ENCODE measurements at places on chromosomes 5 and 9.

- DNase-seq = no peak
These were observed 8.1 kb upstream of the TENT4A start for GRCh38 chr5:6705088-6705487.

- DNase-seq = no peak
These were observed 33.5 kb upstream of the UBAC1 start for GRCh38 chr9:135994501-135995192.

GRCh38 chr5:179837076-179838011, 16.6 kb downstream of the SQSTM1 start:
- no peak for DNase-seq

GRCh38 chr5:153797484-153797883, 241.2 kb downstream of the FAM114A2 start:
- DNase-seq = no peak

- no peak for DNase-seq
These were observed 167.2 kb downstream of the PAX5 start for GRCh38 chr9:36866840-36867239.

DNA sequence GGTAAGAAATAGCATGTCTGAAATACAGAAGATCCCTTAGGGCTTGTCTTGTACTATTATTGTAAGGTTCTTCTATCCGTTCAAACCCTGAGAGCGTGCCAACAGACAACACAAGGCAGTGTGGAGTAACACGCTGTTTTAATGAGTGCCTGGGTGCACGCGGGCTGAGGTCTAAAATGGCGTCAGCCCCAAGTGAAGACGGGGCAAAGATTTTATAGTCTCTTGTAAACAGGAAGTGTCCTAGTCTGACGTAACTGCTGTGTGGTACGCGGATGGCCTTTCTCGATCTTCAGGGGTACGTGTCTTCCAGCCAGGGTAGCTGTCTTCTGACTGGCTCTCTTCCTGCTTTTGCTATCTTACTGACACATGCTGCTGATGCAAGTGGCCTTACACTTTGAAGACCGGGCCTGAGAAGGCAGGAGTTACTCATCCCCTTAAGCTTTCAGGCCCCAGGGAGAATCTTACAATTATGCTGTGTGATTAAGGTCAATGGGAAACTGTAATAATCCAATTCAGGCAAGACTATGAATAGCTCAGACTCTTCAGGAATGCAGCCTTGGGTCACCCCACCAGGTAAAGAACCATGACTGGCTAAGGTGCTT, 1812.0 kb upstream of the CDH9 start:
- no peak for DNase-seq

- no peak for DNase-seq
These were observed 70.5 kb downstream of the IRX2 start for GRCh38 chr5:2680979-2681378.

DNA sequence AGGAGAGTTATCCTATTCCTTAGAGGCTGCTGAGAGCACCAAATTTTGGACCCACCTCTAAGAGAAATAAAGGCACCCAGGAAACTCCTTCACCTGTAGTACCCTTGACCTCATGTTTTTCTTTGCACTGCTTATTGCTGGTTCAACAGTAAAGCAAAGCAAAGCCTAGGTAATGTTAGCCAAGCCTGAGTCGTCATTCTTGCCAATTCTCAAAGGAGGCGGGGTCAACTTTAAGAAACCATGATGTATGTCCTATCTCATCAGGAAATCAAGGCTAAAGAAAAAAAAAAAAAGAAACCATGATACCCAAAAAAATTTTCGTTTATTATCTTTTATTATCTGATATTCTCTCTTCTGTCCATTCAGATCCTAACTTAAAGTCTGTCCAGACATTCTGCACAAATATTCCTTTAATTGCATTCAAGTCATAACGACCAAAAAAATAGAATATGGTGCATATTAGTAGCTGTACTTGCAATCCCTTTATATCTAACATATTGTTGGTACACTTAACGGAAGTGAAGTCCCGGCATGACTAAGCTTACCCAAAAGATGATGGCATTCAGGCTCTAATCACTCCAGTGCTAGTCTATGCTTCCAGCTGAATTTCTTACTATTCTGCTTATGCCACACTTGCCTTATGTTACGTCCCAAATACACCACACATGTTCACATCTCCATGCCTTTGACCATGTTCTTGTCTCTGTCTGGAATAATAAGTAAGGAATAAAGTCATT, 1.8 kb downstream of the AUH start:
- peak; percentile 42 for DNase-seq

- DNase-seq = no peak
These were observed 19.9 kb downstream of the SEMA6A start for GRCh38 chr5:116554764-116555163.

DNA sequence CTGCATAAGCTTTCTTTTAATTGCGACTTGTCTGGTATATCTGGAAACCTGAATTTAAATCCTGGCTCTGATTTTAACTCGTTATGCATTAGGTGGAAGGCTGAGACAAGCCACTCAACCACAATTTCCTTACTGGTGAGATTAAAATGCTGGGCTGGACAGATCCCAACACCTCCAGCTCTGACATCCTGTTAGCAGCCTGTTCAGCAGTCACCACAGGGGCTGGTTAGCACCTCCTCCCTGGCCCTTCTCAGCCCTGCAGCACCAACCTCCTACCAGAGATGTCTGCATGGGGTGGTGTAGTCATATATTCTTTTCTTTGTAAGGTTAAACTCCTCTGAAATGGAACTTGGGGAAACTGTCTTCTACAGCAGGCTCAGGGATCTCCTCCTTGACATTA, 156.5 kb upstream of the NFIL3 start:
- DNase-seq = no peak

DNA sequence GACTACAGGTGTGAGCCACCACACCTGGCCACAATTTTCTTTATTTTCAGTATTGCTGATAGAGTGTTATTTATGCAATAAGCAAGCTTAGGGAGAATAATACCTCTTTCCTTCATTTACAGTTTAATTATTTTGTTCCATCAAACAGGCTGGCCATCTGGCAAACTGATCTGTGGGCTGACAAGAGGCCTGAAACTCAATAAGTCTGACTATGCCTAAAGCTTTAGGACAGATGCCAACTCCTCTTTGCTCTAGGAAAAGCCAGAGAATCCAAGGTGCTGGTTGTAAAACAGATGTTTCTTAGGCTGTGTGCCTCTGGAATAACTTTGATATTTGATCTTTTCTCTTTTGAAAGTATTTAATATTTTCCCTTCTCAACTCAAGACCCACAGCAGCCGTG, 98.4 kb downstream of the TARS1 start:
- no peak for DNase-seq

DNA sequence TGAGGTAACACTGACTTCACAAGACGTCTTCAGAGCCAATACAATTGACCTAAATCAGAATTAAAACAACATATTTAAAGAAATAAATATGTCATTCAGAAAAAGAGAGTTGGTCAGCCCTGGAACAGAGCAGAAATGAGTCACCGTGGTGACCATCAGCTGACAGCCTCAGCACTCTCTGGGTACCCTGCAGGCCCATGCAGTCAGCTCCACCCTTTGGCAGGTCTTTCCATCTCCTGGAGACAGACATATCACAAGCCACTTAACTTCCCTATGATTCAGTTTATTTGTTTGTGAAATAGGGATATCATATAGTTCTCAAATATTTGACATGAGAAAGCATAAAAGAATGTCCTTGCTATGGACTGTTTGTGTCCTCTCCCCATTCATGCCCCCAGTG, 151.6 kb upstream of the MEF2C start:
- DNase-seq = no peak

GRCh38 chr9:124869466-124869985, 7.6 kb downstream of the ARPC5L start:
- peak; percentile 53 for DNase-seq

DNA sequence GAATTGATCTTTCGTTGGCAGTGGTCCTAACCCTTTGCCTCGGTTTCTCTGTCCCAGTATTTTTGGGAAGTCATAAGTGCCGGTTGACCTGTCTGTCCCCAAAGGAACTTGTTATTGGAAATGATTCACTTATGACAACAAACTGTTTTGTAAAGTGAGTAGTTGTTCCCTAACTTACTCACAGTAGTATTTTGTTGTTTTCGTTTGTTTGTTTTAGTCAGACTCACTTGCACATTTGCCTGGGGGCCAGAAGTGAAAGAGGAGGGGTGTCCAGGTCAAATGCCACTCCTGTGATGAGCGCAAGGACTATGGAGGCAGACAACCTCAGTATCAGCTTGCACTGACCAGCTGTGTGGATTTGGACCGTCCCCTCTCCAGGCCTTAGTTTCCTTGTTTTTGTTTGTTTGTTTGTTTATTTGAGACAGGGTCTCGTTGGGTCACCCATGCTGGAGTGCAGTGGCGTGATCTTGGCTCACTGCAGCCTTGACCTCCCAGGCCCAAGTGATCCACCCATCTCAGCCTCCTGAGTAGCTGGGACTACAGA, 47.3 kb downstream of the ANKRD55 start:
- DNase-seq = no peak

- no peak for DNase-seq
These were observed 40.6 kb downstream of the ARHGAP26 start for GRCh38 chr5:142810743-142811290.

- no peak for DNase-seq
These were observed 3.0 kb upstream of the ETF1 start for GRCh38 chr5:138545919-138546562.

DNA sequence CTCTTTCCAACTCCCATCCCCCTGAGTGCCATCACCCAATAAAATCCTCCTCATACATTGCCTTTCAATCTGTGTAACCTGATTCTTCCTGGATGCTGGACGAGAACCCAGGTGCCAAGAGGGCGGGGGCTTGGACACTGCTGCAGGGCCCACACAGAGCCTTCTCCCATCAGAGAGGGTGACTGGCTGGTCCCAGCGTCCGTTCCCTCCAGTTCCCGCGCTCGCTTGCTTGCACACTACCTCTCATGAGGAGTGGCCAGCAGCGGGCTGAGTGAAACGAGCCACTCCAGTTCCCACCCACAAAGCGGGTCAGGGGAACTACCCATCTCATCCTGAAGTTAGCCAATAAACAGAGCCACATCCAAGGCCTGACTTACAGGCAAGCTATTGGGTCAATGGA, 602.6 kb upstream of the ADAMTS16 start:
- no peak for DNase-seq

- DNase-seq = no peak
These were observed 182.2 kb upstream of the ISL1 start for GRCh38 chr5:51201024-51201423.

DNA sequence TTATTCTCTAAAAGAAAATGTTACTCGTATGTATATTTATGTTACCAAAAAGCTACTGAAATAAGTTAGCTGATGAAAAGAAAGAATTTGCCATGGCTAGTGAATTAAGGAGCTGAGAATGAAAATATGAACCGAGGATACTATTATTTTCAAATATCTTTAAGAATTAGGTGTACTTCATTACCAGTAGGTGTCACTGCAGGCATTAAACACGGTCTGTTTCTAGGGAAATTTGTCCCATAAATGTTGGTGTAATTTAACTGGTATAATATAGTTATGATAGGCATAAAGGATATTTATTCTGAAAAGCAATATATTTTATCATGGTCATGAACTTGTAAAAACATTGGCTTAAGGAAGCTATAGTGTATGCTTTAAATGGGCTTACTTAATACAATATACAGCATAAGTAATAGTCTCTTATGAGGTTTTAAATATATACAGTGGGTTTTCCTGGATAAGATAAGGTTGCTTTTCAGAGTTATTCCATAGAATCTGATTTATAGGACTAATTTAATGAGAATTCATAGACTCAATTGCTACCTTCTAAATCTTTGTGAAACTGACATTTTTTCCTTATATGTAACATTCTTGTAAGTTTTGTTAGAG, 72.4 kb upstream of the MPDZ start:
- DNase-seq = no peak

- DNase-seq = no peak
These were observed 126.4 kb upstream of the ZNF366 start for GRCh38 chr5:72633649-72634048.

DNA sequence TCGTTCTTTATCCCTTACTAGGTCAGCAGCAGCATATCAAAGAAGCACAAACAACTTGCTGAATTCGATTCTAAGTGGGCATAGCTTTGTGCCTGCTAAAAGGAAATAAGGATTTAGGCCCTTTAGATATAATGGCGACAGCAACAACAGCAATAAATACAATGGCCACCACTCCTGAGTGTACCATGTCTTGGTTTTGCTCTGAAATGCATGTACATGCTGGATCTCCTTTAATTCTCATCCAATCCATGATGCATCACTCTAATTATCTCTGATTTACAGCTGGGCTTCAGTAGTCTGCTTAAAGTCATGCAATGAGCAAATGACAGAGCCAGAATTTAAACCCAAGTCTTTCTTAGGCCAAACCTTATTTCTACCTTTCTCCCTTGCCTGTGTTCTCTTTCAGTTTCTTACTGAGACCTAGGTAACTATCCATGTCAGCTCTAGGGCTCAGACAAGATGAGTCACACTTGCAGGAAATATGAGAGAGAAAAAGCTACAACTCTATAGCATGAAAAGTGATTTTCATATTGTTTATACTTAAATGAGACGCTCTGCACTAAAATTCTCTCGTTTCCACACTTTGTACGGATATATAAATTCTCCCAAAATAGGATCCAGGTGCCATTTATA, 111.8 kb downstream of the HMHB1 start:
- no peak for DNase-seq

DNA sequence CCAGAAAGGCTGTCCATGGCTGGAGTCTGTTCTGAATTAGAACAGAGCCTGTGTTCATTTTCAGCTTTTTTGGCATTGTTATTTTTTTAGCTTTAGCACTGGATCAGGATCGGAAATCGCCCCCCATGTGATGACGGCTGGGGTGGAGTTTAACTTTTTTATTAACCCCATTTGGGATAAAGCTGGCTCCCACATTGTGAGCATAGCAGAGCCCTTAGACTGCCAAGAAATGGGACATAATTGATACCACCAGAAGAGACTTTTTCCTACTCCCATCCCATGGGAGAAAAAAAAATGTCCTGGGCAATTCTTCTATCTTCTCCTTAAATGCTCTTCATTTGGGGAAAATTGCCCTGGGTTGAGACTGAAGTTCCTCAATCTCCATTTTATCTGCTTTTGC, 52.4 kb downstream of the SLIT3 start:
- DNase-seq = no peak

GRCh38 chr9:69874301-69875060, 53.9 kb downstream of the CFAP95 start:
- DNase-seq = no peak

DNA sequence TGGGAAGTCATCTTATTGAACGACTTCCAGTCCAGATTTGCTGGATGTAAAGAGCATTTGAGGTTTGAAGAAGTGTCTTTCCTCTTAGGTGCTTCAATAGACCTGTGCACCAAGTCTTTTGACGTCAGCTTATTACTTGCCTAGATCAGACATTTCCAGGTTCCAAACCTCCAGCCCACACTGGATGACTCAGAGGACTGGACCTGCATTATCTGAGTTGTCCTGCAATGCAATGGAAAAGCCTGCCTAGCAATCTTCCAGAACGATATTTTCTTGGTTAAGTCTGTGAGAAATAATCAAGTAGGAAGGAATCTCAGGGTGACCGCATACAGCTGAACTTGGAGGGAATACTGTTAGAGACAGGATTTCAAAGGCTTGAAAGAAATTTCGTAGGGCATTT, 147.2 kb upstream of the MOCS2 start:
- no peak for DNase-seq

GRCh38 chr5:139481122-139481533, 1.4 kb downstream of the STING1 start:
- peak; percentile 53 for DNase-seq

Data from activated CD4-positive, alpha-beta memory T cell treated with anti-CD3 and anti-CD28 coated beads, Interleukin-2, amount 10 ng/mL, durations not matched to agents 7 days and 5 days (primary cell).